Heart right ventricle (tissue), 16 donors: ENCODE measurements at places on chromosomes 5 and 9. TPM values are rescaled to one million over a fixed set of nuclear protein-coding genes. Genes with fewer than 3 reads are reported as not detected.

DNA sequence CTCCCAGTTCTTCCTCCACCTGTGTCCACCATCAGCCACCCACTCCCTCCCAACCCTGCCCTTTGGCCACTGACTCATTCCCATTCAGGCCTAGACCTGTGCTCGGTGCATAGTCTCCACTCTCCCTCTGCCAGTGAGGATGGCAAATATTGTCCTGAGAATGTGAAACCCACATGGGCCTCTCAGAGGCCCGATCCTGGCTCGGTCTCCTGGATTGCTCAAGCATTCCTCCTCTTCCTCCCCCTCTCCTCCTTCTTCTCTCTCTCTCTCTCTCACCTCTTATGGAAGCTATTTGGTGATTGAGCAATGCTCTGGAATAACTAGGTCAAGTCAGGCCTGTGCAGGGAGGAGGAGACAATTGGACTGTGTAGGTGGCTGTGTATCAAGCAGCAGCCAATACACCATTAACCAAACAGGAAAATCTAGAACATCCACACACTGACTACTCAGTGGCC lies 99.9 kb downstream of the KLF4 start:
- H3K27me3 ChIP-seq = no peaks in the 10 kb centered on the region
- H3K36me3 ChIP-seq = no peaks in the 10 kb centered on the region
- H3K4me3 ChIP-seq = no peak overlapping the region
- DNase-seq = peak; percentile 33

DNA sequence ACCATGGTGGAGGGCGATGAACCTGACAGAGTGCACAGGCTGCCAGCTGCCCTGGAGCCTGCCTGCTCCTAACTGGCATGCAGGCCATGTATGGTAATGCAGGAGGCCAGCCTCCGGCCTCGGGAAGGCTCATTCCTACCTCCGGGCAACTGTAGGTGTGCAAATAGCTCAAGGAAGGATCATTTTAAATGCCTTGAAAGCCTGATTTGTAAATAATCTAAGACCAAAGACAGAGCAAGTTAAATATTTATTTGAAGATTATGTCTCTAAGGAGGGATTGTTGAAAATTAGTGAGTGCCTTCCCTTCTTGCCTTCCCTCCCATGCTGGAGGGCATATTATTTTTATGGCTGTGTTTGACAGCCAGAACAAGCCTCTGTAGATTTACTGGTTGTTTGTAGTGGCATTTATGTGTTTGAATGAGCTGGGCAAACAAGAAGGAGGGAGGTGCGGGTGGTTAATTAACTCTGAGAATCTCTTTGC lies 285.7 kb upstream of the TUT7 start:
- H3K4me1 ChIP-seq = no peaks in the 10 kb centered on the region
- H3K4me3 ChIP-seq = no peak overlapping the region
- no peaks in the 10 kb centered on the region for H3K27me3 ChIP-seq
- no peak overlapping the region for H3K27ac ChIP-seq
- H3K36me3 ChIP-seq = no peaks in the 10 kb centered on the region

- H3K27me3 ChIP-seq = no peaks in the 10 kb centered on the region
- H3K4me1 ChIP-seq = no peaks in the 10 kb centered on the region
- no peak overlapping the region for H3K27ac ChIP-seq
- H3K4me3 ChIP-seq = no peak overlapping the region
- no peak for DNase-seq
- no peaks in the 10 kb centered on the region for H3K36me3 ChIP-seq
Measured at GRCh38 chr5:58211441-58211840, 248.4 kb downstream of the PLK2 start.

DNA sequence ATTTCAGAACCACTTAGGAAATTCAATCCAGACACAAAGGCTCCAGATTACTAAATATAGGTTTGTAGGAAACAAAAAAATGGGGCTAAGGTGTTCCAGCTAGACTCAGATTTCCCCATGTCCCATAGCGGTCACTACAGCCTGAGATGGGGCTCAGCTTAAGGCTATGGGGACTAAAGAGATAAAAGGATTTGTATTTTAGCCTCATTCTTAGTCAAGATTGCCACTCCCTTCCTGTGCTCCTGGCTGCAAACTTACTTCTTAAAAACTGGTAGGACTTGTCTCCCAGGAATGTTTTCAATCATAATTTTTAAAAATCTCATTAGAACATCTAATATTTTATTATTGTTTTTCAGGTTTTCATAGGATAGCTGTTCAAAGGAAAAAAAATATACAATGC lies 253.8 kb upstream of the DAB2 start:
- no peaks in the 10 kb centered on the region for H3K27me3 ChIP-seq
- DNase-seq = no peak
- H3K27ac ChIP-seq = no peak overlapping the region
- no peaks in the 10 kb centered on the region for H3K4me1 ChIP-seq

GRCh38 chr5:173138707-173139106 lies 5.6 kb upstream of the BNIP1 start:
- H3K4me3 ChIP-seq = no peak overlapping the region
- peaks cover 1% of the 10 kb centered on the region for H3K4me1 ChIP-seq
- no peak for DNase-seq
- no peaks in the 10 kb centered on the region for H3K27me3 ChIP-seq
- H3K27ac ChIP-seq = no peak overlapping the region
- H3K36me3 ChIP-seq = peaks cover 44% of the 10 kb centered on the region

GRCh38 chr5:359301-359897 lies 37.9 kb downstream of the AHRR start:
- no peaks in the 10 kb centered on the region for H3K27me3 ChIP-seq
- H3K36me3 ChIP-seq = no peaks in the 10 kb centered on the region
- no peak overlapping the region for H3K4me3 ChIP-seq

The MEGF10 gene
- total RNA-seq = 0.64 TPM

The IFNA21 gene
- not detected for total RNA-seq

GRCh38 chr5:139368613-139369012 lies 14.5 kb downstream of the SLC23A1 start:
- H3K4me1 ChIP-seq = peaks cover 14% of the 10 kb centered on the region
- H3K36me3 ChIP-seq = no peaks in the 10 kb centered on the region
- H3K4me3 ChIP-seq = no peak overlapping the region
- no peak for DNase-seq

The CTXN3 gene
- total RNA-seq = not detected

GRCh38 chr5:167565189-167565954 lies 726.1 kb upstream of the WWC1 start:
- H3K4me3 ChIP-seq = no peak overlapping the region
- DNase-seq = no peak
- H3K36me3 ChIP-seq = no peaks in the 10 kb centered on the region
- no peak overlapping the region for H3K27ac ChIP-seq

DNA sequence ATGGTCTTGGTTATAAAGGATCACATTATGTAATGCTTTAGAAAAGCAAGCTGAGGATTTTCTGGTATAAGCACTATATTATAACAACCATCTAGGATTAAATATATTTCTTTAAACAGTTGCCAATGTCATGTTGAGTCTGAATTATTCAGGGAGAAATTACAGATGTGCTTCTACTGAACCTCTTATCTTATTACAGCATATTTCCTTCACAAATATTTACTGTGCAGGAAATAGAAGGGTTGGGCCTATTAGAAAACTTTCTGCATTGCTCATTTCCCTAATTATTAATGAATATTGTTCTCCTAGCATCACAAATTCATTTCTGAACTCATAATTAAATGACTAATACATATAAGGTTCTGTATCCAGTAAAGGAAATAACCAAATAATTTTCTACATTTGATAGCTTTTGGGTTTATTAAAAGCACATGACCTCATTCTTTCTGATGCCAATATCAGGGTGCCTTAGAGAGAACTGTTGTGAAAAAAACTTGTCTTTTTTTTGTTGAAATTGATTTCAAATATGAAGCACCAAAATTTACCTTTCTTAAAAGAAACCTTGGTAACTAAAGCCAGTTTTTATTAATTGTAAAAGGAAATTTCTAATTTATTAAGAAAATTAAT lies 476.8 kb upstream of the PTGER4 start:
- H3K4me1 ChIP-seq = peaks cover 24% of the 10 kb centered on the region
- H3K27ac ChIP-seq = peak overlapping the region; percentile 60
- H3K36me3 ChIP-seq = no peaks in the 10 kb centered on the region
- no peak overlapping the region for H3K4me3 ChIP-seq

DNA sequence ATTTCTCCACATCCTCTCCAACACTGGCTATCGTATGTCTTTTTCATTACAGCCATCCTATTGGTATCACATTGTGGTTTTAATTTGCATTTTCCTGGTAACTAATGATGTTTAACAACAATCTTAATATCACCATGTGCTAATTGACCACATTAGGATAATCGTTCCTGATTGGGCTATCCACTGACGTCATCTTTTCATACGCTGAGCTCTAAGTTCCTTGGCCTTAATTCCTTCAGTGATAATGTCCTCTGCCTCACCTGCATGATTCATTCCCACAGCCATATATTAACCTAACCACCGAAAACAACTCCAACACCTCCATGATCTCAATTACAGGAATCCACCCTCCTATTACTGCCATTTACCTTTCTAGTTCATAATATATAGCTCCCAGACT lies 547.9 kb upstream of the BRINP1 start:
- H3K27me3 ChIP-seq = no peaks in the 10 kb centered on the region
- no peaks in the 10 kb centered on the region for H3K36me3 ChIP-seq
- no peaks in the 10 kb centered on the region for H3K4me1 ChIP-seq
- DNase-seq = no peak

The LCN12 gene
- 10.6 TPM for total RNA-seq

The GDA gene
- 0.30 TPM for total RNA-seq

DNA sequence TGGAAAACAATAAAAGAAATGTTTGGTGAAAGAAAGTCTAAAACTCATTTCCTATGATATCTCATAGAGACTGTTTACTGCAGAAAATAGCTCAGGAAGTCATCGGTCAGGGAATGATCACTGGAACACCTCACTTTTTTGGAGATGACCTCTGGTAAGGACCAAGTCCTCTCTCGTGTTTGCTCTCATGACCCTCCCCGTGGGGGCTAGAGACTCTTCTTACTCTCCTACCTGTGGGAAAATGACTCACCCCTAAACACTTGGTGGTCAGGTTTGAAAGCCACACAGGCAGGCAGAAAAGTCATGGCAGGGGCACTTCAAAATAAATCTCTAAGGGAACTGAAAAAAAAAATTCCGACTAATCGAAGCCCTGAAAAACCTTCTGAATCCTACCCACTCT lies 48.2 kb downstream of the FAM240B start:
- H3K4me1 ChIP-seq = no peaks in the 10 kb centered on the region
- H3K27me3 ChIP-seq = no peaks in the 10 kb centered on the region
- no peak overlapping the region for H3K27ac ChIP-seq
- no peak for DNase-seq
- no peak overlapping the region for H3K4me3 ChIP-seq

DNA sequence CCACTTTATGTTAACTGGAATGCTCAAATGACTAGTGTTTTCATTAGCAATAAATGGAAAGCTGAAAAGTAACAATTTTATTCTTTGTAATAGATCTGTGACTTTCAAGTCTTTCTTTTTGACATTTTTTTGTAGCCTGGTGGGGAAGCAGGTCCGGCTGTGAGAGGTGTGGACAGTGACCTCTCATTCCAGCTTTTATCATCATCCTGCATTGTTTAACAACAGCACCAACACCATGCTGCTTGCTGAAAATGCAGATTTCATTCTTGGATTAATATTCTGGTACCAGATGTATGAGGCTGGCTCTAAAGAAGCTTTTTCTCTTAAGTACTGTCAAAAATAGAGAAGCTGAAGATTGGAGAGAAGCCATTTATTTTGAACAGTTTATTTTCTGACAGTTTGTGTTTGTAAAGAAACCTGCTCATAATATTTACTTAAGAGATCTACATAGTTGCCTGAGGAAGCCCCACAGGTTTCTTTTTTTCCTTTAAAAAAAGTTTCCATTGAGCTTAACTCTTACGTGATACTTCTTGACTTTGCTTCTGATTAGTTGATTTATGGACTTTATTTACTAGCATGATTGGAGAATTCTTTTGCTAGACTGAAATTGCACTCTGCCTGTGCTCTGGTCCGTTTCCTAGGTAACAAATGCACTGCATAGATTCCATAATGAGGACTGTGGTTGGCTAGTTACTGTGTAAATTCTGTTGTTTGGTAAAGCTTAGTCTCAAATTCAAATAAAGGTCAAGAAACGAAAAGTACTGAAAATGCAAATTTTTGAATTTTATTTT lies 3.4 kb downstream of the KIAA1958 start:
- no peak overlapping the region for H3K4me3 ChIP-seq
- H3K27me3 ChIP-seq = no peaks in the 10 kb centered on the region
- no peak for DNase-seq
- H3K27ac ChIP-seq = no peak overlapping the region
- H3K36me3 ChIP-seq = no peaks in the 10 kb centered on the region
- peaks cover 9% of the 10 kb centered on the region for H3K4me1 ChIP-seq

DNA sequence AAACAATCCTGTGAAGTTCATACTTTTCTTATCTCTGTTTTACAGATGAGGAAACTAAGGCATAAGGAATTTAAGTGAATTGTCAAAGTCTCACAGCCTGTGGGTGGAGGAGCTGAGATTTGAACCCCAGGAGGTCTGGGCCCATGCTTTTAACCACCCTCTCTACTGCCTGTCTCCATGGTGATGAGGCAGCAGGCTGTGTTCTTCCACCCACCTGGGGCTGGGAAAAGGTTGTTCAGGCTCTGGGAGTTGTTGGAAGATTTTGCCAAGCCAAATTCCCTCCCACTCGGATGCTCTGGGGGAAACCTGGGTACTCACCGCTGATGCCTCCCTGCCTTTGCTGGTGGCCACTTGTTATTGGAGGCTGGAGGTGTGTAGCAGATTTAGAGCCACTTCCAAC lies 18.3 kb upstream of the SYNPO start:
- H3K4me3 ChIP-seq = no peak overlapping the region
- no peak for DNase-seq
- H3K27ac ChIP-seq = peak overlapping the region; percentile 43
- no peaks in the 10 kb centered on the region for H3K27me3 ChIP-seq
- H3K36me3 ChIP-seq = no peaks in the 10 kb centered on the region
- peaks cover 73% of the 10 kb centered on the region for H3K4me1 ChIP-seq

DNA sequence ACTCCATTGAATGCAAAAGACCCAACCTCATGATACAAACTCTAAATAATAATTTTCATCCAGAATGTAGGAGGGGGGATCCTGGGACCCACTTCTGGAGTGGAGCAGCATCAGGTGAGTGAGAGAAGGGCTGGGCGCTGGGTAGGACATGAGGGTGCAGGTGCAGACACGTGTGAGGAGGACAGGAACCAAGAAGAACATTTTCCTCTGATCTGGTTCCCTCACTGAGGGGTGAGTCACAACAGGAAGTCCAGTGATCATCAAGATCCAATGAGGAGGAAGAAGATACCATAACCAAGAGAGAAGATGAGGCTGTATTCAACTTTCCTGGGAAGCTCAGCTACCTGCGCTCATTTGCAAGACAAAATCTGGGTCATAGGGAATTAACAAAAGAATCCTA lies 57.4 kb downstream of the SFXN1 start:
- H3K36me3 ChIP-seq = no peaks in the 10 kb centered on the region
- no peaks in the 10 kb centered on the region for H3K27me3 ChIP-seq
- no peak overlapping the region for H3K4me3 ChIP-seq
- no peaks in the 10 kb centered on the region for H3K4me1 ChIP-seq

- H3K4me3 ChIP-seq = no peak overlapping the region
- H3K27me3 ChIP-seq = no peaks in the 10 kb centered on the region
- no peak overlapping the region for H3K27ac ChIP-seq
- no peak for DNase-seq
- H3K4me1 ChIP-seq = no peaks in the 10 kb centered on the region
Measured at GRCh38 chr5:111392181-111392580, 120.2 kb downstream of the STARD4 start.
